ENCODE measurements at places on chromosomes 4 and X.

DNA sequence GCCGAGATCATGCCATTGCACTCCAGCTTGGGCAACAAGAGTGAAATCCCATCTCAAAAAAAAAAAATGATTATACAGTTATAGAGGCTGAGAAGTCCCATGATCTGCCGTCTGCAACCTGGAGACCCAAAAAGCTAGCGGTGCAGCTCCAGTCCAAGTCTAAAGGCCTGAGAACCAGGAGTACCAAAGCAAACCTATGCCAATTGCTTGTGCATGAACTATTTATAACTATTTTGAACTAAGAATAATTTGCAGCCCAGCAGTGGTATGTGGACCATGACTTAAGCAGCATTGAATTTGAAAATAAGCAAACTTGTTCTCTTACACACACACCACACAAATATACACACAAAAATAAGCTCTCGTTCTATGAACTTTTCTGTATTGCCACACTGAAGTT, 51.8 kb downstream of the TASL start:
- DNase-seq, result no peak

DNA sequence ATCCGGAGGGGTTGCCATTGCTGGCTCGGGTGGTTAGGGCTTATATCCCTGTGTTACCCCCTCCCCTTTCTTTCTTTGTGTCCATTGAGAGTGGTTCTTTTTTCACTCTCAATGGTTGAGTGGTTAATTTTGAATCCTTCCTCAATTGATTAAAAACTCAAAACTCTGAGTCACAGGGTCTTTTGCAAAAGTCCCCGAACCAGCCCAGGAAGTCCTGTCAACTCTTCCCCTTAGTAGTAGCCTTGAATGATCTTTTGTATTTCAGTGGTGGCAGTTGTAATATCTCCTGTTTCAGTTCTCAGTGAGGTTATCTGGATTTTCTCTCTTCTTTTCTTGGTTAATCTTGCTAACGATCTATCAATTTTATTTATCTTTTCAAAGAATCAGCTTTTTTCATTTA, 170.0 kb upstream of the GYPA start:
- no peak for DNase-seq

DNA sequence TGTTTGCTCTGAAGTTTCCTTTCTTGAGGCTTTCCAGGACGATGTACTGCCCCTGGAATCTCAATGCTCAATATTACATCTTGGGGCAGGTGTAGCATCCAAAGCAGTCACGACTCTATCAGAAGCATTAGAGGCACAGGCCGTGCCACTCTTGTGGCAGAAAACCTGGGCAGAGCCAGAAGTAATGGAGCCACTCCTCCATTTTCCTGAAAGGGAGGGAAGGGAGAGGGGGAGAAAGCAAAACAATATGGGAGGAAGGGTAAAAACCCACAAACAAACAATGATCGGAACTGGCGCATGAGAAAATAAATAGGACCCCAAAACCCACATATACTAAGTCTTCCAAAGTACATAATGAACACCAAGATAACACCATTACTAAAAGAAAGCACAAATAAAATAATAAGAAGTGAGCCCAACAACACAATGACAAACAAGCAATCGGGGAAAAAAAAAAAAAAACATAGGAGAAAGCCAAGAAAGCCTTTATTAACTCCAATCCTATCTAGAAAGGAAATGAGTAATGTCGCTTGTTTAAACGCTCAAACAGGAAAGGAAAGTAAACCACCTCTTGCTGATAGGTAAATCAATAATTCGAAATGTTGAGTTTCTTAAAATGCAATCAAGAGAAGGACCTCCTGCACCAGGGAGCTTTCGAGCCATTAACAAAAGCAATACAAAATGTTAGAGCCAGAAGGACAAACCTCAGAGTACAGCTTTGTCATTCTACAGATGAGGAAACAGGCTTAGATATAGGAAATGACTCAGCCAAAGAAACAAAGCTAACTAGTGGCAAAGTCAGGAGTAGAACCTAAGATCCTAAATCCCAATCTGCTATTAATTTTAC, 117.4 kb downstream of the ATRX start:
- no peak for DNase-seq

DNA sequence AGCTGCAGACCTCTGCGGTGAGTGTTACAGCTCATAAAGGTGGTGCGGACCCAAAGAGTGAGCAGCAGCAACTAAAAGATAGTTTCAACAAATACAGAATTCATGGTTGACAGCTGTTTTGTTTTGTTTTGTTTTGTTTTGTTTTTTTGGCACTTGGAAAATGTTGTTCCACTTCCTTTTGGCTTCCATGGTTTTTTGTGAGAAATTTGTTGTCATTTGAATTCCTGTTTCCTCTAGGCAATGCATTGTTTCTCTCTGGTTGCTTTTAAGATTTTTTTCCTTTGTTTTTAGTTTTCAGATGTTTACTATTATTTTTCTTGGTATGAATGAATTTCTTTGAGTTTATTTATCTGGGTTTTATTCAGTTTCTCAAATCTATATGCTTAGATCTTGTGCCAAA, 229.4 kb downstream of the MID1IP1 start:
- DNase-seq, result no peak

DNA sequence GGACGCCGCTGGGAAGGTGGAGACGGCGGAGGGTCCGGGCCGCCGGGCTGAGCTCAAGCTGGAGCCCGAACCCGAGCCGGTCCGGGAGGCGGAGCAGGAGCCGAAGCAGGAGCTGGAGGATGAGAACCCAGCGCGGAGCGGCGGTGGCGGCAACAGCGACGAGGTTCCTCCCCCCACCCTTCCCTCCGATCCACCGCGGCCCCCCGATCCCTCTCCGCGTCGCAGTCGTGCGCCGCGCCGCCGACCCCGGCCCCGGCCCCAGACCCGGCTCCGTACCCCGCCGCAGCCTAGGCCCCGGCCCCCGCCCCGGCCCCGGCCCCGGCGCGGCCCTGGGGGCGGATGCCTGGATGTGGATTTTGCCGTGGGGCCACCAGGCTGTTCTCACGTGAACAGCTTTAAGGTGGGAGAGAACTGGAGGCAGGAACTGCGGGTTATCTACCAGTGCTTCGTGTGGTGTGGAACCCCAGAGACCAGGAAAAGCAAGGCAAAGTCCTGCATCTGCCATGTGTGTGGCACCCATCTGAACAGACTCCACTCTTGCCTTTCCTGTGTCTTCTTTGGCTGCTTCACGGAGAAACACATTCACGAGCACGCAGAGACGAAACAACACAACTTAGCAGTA, 483 bp downstream of the USP27X start:
- no peak for DNase-seq

DNA sequence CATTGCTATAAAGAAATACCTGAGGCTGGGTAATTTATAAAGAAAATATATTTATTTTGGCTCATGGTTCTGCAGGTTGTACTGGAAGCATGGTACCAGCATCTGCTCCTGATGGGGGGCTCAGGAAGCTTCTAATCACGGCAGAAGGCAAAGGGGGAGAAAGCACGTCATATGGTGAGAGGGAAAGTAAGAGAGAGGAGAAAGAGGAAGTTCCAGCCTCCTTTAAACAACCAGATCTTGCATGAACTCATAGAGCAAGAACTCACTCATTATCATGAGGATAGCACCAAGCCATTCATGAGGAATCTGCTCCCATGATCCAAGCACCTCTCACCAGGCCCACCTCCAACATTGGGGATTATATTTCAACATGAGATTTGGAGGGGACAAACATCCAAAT, 125.0 kb upstream of the GRPR start:
- no peak for DNase-seq

DNA sequence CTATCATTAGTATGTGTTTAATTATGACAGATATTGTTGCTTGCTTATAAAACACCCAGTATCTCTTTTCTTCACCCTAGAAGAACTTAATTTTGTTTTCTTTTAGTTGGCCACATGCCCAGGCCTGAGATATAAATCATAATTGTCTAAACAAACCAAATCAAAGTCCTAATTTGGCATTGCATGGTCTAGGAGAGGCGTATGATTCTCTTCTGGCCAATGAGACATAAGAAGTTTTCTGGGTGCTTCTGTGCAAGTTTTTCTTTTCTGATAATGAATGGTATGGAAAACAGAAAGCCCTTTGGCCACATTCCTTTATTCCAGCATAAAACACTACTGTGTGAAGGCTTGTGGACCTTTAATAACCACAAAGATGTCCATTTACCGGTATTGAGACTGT, 192.9 kb upstream of the CTSO start:
- DNase-seq, result no peak

GRCh38 chr4:2843941-2844584, 419 bp downstream of the ADD1 start:
- peak; percentile 41 for DNase-seq

- no peak for DNase-seq
Measured at GRCh38 chr4:127414951-127415606, 217.7 kb upstream of the INTU start.

DNA sequence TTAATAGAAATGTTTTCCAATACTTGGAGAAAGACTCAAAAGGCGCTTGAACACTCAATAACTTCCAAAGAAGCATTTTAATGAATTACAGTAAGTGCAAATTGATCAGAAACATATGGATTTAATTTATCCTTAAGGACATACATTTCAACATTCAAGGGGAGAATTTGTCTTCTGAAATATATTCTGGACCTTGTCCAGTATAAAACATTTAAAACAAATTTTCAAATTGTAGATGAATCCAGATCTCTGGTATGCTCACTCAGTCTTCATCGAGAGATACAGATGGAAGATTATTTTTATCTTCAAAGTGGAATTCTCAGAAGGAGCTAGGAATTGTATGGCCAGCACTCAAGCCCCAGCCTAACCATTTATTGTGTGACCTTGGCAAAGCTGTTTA, 310.4 kb downstream of the ZNF674 start:
- no peak for DNase-seq

- DNase-seq, result no peak
Measured at GRCh38 chr4:111849746-111850284, 295.4 kb upstream of the FAM241A start.

- no peak for DNase-seq
Measured at GRCh38 chr4:138243369-138243768, 1.2 kb upstream of the SLC7A11 start.

Data from RPMI8226 (cell line).